ENCODE measurements at places on chromosomes 7 and 10. TPM values are rescaled to one million over a fixed set of nuclear protein-coding genes. Genes with fewer than 3 reads are reported as not detected.

The RAMP3 gene
- not detected for total RNA-seq

The NKX2-3 gene
- not detected for total RNA-seq

The EZH2 gene
- 10.3 TPM for total RNA-seq

The SEMA3E gene
- total RNA-seq, result 0.51 TPM

The PTF1A gene
- not detected for total RNA-seq

The OR2A1 gene
- not detected for total RNA-seq

The NSUN5 gene
- total RNA-seq, result 38.2 TPM

The PHKG1 gene
- not detected for total RNA-seq

The GRB10 gene
- 10.4 TPM for total RNA-seq

The TLX1 gene
- 2.2 TPM for total RNA-seq

The PAPSS2 gene
- 4.2 TPM for total RNA-seq

The SPDYE2 gene
- not detected for total RNA-seq

The PANK1 gene
- total RNA-seq, result 5.9 TPM

The DHTKD1 gene
- 25.6 TPM for total RNA-seq

The VAX1 gene
- total RNA-seq, result not detected

The AUTS2 gene
- total RNA-seq, result 6.6 TPM

The ZNF479 gene
- total RNA-seq, result not detected

The NXPH1 gene
- not detected for total RNA-seq

The OR2A25 gene
- not detected for total RNA-seq

The DNAJC30 gene
- total RNA-seq, result 2.0 TPM

The CPED1 gene
- 0.23 TPM for total RNA-seq

The KEL gene
- total RNA-seq, result not detected

The CAV2 gene
- total RNA-seq, result 208 TPM

The KCNH2 gene
- total RNA-seq, result not detected

The WNT2 gene
- total RNA-seq, result not detected

The MEOX2 gene
- total RNA-seq, result not detected

The SPDYE9 gene
- not detected for total RNA-seq

The SPDYE5 gene
- not detected for total RNA-seq

The NRP1 gene
- total RNA-seq, result 34.3 TPM

The MSS51 gene
- 0.28 TPM for total RNA-seq

The LIPJ gene
- total RNA-seq, result not detected

The HNRNPF gene
- total RNA-seq, result 208 TPM

The IKZF1 gene
- total RNA-seq, result not detected

The ITIH2 gene
- not detected for total RNA-seq

The SLC26A3 gene
- not detected for total RNA-seq

The FAM149B1 gene
- 15.6 TPM for total RNA-seq

The PLAU gene
- total RNA-seq, result 167 TPM

The ADAMTS14 gene
- not detected for total RNA-seq

The COBL gene
- 3.0 TPM for total RNA-seq

The ENTPD1 gene
- not detected for total RNA-seq

The LARP4B gene
- 32.7 TPM for total RNA-seq

The ZNF789 gene
- total RNA-seq, result 2.7 TPM

The IL2RA gene
- not detected for total RNA-seq

The TFPI2 gene
- 98.0 TPM for total RNA-seq

The EEPD1 gene
- 0.85 TPM for total RNA-seq

The FLNC gene
- 0.84 TPM for total RNA-seq

The SPDYE8 gene
- total RNA-seq, result not detected

The CUTC gene
- total RNA-seq, result 18.9 TPM

The FAM13C gene
- not detected for total RNA-seq

The PHYHIPL gene
- not detected for total RNA-seq

The SEC31B gene
- total RNA-seq, result 0.42 TPM

The SEMA3D gene
- total RNA-seq, result 0.49 TPM

The TMEM176B gene
- total RNA-seq, result not detected

The CALHM2 gene
- total RNA-seq, result 1.7 TPM

The NUTM2A gene
- 2.4 TPM for total RNA-seq

The FBXO24 gene
- total RNA-seq, result 0.21 TPM

The KLF14 gene
- not detected for total RNA-seq

The PLXNA4 gene
- total RNA-seq, result not detected

The MSMB gene
- total RNA-seq, result 0.84 TPM

The SRRM3 gene
- 0.85 TPM for total RNA-seq

Data from airway epithelial cell (primary cell).